NCI-H1694 (cell line): ENCODE measurements at places on chromosomes 1 and 21.

DNA sequence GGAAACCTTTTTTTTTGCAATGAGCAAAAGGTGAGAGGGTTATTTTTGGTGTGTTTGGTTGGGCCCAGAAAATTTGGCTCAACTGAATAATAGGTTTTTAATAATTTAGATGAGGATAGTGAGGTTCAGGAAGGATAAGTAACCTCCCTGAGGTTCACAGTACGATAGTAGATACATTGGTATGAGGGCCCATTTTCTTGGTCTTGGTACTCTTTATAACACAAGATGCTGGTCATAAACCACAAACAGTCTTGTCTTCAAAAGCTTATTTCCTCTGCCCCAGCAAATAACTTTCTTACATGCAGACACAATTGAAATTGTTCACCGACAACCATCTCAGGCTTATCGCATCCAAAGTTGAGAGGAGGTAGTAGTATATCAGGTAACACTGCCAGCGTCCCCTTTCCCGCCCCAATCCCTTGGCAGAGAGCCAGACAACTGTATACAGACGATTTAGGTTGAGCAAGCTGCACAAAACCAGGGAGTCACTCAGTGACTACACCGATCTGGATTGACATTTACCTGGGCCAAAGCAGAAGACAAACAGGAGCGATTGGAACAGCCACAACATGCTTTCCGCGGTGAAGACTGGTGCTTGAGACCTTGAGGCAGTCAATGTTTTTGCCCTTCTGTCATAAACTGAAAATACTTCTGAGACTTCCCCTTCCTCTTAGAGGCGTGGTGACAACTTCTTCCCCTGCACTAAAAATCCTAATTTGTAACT lies at the start of gene SLAMF6:
SLAMF6 (minus strand) TSS at position 634 of the 724 bp plus-strand sequence; CDS start at position 571, 63 bp downstream.
- no peak for DNase-seq

- DNase-seq = no peak
Measured at GRCh38 chr1:243301059-243301458, 45.2 kb downstream of the SDCCAG8 start.

GRCh38 chr1:154353460-154353904 lies 28.2 kb downstream of the ATP8B2 start:
- DNase-seq = no peak

- DNase-seq = no peak
Measured at GRCh38 chr21:46600978-46601377, 3.9 kb downstream of the S100B start.

- DNase-seq = no peak
Measured at GRCh38 chr1:64087768-64088167, 115.7 kb upstream of the UBE2U start.

DNA sequence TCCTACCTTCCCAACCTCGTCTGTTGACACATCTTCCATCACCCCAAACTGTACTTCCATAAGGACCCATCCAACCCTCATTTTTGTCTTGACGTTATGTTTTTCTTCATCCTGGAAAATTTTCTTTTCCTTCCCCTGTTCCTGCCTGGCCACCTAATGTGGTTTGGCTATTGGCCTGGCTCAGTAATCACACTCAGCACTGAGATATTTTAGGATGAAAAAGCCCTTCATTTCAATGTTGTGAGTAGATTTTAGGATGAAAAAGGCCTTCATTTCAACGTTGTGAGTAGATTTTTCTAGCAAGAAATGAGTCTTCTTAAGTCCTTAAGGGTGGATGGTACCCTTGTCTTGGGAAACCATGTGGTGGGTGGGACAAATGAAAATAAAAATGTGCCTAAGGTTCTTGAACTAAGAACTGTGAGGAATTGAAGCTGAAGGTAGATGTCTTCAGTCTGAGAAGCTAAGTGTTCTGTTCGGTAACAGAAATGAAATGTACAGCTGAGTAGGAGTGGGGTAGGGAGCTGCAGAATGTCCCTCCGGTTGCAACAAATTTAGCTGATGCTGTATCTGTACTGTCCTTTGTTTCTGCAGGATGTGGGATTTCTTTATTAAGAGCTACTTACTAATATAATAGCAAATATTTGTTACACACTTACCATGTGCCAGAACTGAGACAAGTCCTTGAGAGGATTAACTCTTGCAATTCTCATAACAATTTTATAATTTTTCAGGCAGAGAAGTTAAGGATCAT lies 36.1 kb downstream of the DNTTIP2 start:
- DNase-seq = no peak

- DNase-seq = no peak
Measured at GRCh38 chr1:84373436-84374141, 24.7 kb upstream of the DNASE2B start.
